ENCODE measurements at places on chromosomes 7 and 10. TPM values are rescaled to one million over a fixed set of nuclear protein-coding genes. Genes with fewer than 3 reads are reported as not detected.

Gene DPYSL4
- 2.4 TPM for polyA plus RNA-seq

DNA sequence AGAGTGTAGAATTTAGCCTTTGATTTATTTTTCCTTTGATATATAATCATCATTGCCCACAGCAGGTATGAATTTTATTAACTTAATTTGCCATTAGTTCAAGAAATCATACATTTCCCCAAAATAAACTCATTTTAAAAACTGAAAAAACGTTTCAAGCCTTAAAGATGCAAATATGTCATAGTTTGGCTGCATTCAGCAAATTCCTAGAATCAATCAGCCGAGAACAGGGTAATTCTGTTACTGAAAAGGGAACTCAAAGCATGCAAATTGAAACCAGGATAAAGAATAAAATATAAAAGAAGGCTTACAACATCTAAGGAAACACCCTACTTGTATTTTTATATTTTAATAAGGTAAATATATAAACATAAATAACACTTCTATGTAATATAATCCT, 233.8 kb upstream of the PRKCQ start:
- DNase-seq: no peak

DNA sequence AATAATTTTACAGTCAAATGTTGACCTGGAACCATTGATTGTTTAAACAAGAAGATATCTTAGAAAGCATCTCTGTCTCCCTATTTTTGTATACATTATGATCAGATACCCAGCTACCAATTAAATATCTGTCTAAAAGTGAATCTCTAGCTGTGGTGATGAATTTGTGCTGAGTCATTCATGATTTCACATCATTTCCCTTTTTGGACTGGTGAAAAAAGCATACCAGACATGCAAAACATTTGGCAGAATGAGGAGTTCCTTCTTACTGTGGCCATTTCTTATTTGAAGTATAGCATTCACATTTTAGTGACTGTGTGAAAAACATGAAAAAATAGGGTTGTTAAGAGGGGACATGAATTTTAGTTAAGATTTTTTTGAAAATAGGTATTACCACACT, 98.0 kb upstream of the GATA3 start:
- no peak for DNase-seq

GRCh38 chr7:150562919-150563318, 4.3 kb upstream of the GIMAP4 start:
- no peak for DNase-seq

GRCh38 chr7:1348096-1348822, 111.0 kb downstream of the MICALL2 start:
- DNase-seq: no peak

Measured in heart right ventricle (tissue), 16 donors.